ENCODE measurements at places on chromosomes 6 and 20. TPM values are rescaled to one million over a fixed set of nuclear protein-coding genes. Genes with fewer than 3 reads are reported as not detected.

Gene C2
- 6.3 TPM for total RNA-seq

Gene GGTLC1
- not detected for total RNA-seq

Gene JPH2
- total RNA-seq = 0.59 TPM

Gene SUMO4
- total RNA-seq = 1.4 TPM

Gene KCNQ2
- total RNA-seq = 0.07 TPM
